ENCODE measurements at places on chromosomes 7 and 10. TPM values are rescaled to one million over a fixed set of nuclear protein-coding genes. Genes with fewer than 3 reads are reported as not detected.

GRCh38 chr10:72009425-72010081, 45.4 kb downstream of the CHST3 start:
- DNase-seq = peak; percentile 87

TSPAN12 gene
- 47.0 TPM for polyA plus RNA-seq

JAKMIP3 gene
- polyA plus RNA-seq = 0.23 TPM

OR6V1 gene
- not detected for polyA plus RNA-seq

- DNase-seq = no peak
Observed at GRCh38 chr10:4671451-4672145, 154.4 kb upstream of the AKR1E2 start.

DNA sequence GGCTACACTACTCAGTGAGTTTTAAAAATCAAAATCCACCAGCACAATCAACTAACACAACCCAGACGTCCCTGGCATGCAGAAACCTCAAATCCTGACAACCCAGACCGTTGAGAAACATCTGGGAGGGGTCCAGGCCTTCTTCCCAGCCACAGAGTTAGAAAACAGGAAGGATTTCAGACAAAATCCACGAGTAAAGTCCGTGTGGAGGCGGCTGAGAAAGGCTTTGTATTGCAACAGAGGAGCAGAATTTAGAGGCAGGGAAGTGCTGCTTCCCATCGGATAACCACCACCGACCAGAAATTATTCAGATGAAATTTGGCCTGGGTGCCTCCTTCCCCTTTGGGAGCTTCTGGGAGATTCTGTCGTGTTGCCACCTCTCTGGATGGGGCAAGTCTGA, 61.5 kb downstream of the TNS3 start:
- no peak for DNase-seq
